Activated CD4-positive, alpha-beta T cell treated with anti-CD3 and anti-CD28 coated beads, Interleukin-2, amount 50 U/mL, for 48 hours (primary cell): ENCODE measurements at places on chromosomes 4 and X.
A peak's percentile ranks its signal among the peaks of the same experiment; 100 is the strongest.

GRCh38 chr4:128141866-128142265, 80.8 kb downstream of the LARP1B start:
- DNase-seq, result no peak

- no peak for DNase-seq
Observed at GRCh38 chr4:102620697-102621497, 119.7 kb downstream of the NFKB1 start.

GRCh38 chr4:25638806-25639205, 16.8 kb upstream of the SLC34A2 start:
- DNase-seq, result no peak

- DNase-seq, result no peak
Observed at GRCh38 chr4:12041828-12042227, 613.1 kb upstream of the HS3ST1 start.

GRCh38 chr4:169741569-169741968, 16.2 kb downstream of the HPF1 start:
- DNase-seq, result no peak

DNA sequence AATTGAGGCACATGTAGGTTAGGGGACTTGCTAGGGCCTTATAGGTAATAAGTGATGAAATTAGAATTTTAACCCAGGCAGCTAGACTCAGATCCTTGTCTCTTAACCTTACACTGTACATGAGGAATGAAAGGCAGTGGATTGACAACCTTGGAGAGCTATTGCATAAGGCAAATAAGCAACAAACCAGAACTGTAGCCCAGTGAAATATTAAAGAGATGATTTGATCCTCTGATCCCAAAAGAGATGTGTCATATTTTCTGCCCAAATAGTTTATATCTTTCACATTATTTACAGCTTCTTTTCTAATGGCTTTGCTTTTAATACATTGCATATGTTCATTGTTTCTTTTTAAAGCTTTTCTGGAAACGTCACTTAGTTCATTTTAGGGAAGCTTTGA, 252.6 kb downstream of the ANK2 start:
- DNase-seq, result no peak

DNA sequence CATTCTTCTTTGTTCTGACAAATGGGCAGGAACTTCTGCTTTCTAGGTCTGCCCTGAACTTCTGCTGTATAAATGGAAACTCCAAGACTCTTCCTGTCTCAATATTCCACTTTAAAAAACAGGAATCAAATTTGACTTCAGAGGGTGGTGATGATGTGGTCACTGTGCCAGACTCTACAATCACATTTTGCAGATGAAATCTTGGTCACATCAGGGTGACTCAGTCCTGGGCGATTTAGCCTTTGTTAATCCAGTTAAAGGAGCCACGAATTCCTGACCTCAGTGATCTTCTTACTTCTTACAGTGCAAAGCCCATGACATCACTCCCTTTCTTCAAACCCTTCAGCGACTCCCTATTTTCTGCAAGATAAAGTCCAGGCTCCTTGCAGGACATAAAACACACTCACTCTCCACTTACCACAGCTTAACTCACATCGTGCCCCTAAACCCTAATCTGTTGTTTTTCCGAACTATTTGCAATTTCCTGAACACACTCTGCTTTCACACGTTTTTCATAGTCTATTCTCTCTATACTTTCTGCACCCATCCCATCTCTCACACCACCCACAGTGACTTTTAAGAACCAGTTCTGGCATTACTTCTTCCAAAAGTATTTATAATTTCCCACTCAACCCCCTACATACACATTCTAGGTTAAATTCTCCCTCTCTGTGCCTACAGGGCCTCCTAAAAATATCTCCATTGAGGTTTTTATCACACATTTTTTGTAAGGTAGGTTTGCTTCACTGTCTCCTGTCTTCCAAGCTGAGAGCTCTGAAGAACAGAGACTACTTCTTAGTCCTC, 11.1 kb downstream of the GASK1B start:
- no peak for DNase-seq

DNA sequence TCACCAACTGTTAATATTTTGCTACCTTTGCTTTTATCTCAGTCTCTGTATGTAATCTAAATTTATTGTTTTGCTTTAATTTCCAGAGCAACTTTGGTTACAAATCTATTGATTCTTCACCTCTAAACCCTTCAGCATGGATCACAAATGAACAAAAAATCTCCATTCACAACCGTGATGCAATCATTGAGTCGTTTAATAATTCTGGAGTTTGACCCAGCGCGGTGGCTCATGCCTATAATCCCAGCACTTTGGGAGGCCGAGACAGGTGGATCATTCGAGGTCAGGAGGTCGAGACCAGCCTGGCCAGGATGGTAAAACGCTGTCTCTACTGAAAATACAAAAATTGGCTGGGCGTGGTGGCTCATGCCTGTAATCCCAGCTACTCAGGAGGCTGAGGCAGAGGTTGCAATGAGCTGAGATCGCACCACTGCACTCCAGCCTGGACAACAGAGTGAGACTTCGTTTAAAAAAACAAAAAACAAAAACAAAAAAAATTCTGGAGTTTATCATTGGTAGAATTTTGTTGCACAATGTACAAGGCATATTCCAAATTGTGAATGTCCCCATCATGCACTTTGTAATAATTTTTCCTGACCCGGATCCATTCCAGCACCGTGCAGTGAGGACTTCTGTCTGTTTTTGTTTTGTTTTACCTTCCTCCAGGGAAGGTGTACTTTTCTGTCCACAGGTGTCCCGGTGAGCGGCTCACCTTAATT, 2.3 kb upstream of the IDUA start:
- DNase-seq, result no peak

- DNase-seq, result no peak
Observed at GRCh38 chr4:146477054-146477453, 44.7 kb downstream of the SLC10A7 start.

GRCh38 chrX:119398974-119399771, at the start of gene SLC25A43:
SLC25A43 (plus strand) TSS chrX:119399336; CDS start chrX:119399404, 68 bp downstream.
- peak; percentile 35 for DNase-seq

- no peak for DNase-seq
Observed at GRCh38 chrX:73992019-73992418, 312.0 kb upstream of the ZCCHC13 start.

- DNase-seq, result no peak
Observed at GRCh38 chr4:22202975-22203710, 254.6 kb upstream of the KCNIP4 start.

- no peak for DNase-seq
Observed at GRCh38 chr4:140237616-140238350, 83.8 kb upstream of the MAML3 start.

DNA sequence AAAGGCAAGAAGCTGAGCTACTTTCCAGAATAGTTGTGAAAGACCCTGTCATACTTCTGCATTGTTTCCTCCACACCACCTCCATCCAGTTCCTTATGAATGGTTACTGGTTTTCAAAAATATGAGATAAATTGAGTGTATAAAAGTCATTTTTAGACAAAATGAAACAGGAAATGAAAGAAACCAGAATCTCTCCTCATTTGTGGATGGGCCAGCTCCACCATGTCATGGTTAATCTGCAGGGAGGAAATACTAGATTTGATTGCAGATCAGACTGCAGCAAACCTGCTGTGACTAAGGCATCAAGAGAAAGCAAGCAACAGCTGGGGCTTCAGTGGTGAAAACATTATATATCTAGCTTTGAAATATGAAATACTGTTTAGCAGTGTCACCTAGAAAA, 23.8 kb downstream of the F9 start:
- no peak for DNase-seq

DNA sequence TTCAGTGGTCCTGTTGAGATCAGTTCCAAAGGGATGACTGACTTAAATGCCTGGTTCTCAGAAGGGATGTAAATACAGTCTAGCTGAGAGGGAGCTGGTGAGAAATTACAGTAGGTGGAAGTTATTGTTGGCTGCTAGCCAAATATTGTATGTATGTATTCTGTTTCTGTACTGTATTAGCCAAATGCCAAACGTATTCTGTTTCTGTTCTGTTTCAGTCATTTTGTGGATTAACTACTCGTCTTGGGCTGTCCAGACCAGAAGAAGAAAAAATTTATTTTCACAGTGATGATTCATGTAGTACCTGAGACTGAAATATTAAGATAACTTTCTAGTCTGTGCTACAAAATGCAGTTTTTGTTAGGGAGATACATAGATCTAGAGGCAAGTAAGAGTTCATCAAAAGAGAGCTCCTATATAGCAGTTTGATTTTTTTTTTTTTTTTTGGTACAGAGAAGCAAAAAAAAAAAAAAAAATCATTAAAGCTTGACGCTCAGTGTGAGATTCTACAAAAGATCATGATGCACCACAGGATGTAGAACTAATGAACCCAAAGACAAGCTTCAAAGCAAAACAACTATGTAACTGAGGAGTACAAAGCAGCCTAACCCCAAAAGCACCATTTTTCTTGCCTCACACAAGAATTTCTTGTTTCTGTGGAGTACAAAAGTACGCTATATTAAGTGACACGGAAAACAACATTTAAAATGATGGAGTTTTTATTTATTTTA, 54.8 kb downstream of the CASP6 start:
- no peak for DNase-seq

DNA sequence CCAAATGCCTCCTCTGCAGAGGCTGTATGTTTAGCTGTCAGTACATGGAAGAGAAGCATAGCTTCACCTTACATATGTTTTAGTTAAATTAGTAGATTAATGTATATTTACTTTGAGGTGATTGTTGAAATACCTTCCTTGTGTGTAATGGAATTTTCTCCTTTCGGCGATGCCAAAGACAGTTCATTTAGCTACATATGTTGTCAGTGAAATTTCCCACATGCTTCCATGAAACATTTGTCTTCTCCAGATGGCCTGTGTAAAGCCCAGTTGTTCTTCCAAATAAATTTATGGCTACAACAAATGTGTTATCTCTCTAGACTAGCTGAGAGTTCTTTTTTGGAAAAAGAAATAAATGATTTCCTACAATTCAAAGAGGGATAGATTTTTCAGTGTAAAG, 95.2 kb downstream of the GPAT3 start:
- DNase-seq, result no peak

DNA sequence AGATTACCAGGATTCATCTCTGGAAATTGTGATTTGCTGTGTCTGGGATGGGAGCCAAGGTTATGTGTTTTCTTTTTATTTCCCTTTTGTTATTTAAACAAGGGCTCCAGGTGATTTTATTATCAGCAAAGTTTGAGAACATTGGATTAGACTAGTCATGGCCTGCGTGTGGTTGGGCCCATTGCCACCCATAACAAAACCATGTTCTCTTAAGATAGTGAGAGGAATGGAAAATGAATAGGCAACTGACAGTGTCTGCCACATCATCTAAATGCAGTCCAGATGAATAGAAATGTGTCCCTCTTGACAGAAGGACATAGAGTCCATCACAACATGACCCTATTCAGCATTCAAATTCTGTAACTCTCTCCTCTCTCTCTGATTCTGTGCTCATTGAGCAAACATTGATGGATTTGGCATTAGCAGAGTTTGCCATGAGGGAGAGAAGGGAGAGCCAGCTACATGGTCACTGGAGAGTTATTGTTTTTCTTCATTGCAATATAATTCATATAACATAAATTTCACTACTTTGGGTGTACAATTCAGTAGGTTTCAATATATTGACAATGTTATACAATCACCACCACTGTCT, 11.7 kb downstream of the XK start:
- no peak for DNase-seq

DNA sequence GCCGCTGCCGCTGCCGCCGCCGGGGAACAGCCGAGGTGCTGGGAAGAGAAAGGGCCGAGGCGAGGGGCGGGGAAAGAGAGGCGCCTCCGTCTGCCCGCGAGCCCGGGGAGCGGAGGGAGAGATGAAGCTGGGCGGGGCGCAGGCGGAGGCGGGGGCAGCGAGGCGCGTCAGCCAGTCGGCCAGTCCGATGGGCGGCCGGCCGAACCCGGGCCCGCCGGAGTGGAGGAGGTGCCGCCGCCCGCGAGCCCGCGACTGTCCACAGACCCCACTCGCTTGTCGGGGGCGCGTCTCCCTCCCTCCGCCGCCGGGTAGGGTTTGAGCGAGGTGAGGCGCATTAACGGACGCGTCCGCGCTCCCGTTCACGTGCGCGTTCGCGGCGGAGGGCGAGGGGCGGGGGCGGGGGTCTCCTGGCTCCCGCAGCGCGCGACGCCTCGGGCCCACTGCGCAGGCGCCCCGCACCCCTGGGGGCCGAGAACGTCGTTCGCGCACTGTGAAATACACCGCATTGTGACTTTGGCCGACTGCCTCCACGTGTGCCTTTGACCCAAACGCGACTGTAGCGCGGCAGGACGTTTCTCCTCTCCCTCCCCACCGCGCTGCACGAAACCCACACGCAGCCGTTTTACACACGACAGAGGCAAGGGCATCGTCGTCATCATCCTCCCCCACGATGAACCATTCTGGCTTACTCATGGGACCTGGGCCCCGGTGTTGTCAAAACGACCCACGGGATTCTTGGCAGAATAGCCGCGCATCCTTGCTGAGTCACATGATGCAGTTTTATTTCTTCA, at the start of gene NUDT11:
NUDT11 (minus strand) TSS at position 92 of the 791 bp plus-strand sequence. CDS start 148 bp downstream, outside the sequence.
- peak; percentile 68 for DNase-seq

GRCh38 chrX:95612350-95612749, 1072.3 kb upstream of the DIAPH2 start:
- DNase-seq, result no peak

- peak; percentile 1 for DNase-seq
Observed at GRCh38 chrX:67555578-67556203, 11.9 kb downstream of the AR start.

DNA sequence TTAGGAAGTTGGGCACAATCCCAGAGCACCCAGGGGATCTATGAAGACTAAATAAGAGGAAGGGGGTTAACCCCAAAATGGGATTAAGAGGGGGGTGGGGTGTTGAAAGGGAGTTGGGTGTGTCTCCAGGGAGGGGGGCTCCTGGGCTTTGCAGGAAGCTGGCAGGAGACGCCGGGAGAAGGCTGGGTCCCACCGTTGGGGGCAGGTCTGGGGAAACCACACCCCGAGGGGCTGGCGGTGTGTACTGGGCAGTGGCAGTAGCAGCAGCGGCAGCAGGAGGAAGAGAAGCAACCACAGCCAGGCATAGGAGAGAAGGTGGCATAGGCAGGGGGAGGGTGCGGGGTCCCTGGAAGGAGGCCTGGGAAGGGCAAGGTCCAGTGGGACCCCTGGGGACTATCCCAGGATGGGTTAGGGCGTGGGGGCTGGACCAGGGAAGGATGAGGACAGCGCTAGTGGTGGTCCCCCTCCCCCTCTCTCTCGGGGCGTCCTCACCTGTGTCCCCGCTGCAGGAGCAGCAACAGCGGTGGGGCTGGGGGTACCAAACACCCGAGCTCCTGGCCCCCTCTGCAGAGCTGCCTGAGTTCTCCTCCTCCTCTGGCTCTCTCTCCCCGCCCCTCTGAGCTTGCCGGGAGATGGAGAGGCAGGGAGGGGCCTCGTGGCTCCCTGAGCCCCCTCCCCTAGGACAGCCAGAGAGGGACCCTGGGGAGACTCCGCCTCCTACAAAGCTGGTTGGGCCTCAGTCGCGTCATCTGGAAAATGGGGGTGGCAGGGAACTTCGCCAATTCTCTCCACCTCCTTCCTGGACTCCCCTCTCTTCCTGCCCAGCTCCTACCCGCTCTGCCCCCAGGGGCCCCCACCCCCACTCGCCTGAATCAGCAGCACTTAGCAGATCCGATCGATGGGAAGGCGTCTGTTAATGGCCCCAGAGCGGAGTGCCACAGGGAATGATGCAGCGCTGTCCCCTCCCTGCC, at the start of gene KCND1:
KCND1 (minus strand) TSS at position 596 of the 971 bp plus-strand sequence. CDS start 1,573 bp downstream, outside the sequence.
- peak; percentile 22 for DNase-seq

- no peak for DNase-seq
Observed at GRCh38 chrX:21581479-21581878, 76.7 kb downstream of the KLHL34 start.

GRCh38 chr4:152665691-152666395, 14.0 kb downstream of the TMEM154 start:
- no peak for DNase-seq
